Central memory CD4-positive, alpha-beta T cell (primary cell): ENCODE measurements at places on chromosomes 16 and 17.

- no peak for DNase-seq
These were observed 237.3 kb downstream of the XYLT1 start for GRCh38 chr16:17233318-17234002.

- DNase-seq, result no peak
These were observed 5.1 kb downstream of the PLCG2 start for GRCh38 chr16:81784072-81784795.

DNA sequence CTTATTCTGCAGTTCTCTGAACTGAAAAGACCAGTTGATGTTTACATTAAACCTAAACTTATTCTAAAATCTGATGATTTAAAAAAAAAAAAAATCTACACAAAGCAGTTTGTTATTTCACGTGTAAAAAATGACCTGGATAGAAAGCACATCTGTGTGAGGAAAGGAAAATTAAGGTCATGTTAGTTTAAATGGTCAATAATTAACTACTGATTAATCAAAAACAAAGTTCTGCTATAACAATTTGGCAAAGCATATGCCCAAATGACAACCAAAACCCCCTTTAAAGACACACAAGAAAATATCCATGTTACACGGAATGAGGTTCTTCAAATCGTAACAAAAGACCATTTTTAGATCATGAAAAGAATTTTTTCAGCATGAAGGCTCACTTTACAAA, 30.4 kb downstream of the CACNG1 start:
- no peak for DNase-seq

DNA sequence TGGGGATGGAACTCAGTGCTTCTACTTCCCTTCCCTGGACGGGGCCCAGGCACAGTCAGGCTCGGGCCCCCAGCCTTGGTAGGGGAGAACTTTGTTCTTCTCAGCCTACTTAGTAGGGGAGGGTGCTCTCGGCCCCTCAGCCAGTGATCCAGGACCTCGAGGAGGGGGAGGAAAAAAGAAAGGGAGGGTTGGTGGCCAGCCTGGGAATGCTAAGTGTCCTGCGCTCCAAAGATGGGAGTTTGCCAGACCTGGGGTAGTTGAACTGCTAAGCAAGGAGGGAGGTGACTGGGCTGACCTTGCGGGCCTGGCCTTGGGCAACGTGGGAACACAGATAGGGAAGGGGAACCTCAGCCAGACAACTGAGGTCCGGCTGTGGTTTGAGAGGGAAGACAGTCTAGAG, 12.2 kb downstream of the ADGRG1 start:
- DNase-seq, result no peak

DNA sequence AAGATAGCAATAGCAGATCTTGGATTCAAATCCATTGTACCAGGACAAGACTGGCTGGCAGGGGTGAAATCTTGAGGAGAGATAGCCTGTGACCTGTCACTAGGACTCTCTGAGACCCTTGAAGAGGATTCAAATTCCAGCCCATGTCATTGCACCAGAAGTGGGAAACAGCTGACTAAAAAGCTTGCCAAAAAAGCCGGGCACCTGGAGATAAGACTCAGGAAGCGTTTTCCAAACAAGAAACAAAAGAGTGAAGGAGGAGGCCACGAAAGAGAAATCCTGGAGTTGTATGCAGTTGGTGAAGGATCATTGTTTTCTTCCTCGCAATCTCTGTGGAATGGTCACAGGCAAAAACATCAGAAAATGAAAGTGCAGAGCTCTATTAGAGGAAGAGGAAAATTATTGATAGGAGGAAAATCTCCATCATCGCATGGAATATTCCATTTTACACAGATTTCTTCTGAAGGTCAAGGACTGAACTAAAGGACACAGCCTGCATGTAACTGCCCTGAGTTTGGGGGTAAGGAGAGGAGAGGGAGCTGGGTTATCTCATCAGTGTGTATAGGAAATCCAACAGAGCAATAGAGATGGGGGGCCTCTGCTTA, 9.0 kb upstream of the WSB1 start:
- DNase-seq, result no peak

GRCh38 chr17:11644265-11645212, 46.3 kb downstream of the DNAH9 start:
- peak; percentile 9 for DNase-seq

GRCh38 chr16:57185446-57185944, 344 bp downstream of the PSME3IP1 start:
- DNase-seq, result peak; percentile 30

DNA sequence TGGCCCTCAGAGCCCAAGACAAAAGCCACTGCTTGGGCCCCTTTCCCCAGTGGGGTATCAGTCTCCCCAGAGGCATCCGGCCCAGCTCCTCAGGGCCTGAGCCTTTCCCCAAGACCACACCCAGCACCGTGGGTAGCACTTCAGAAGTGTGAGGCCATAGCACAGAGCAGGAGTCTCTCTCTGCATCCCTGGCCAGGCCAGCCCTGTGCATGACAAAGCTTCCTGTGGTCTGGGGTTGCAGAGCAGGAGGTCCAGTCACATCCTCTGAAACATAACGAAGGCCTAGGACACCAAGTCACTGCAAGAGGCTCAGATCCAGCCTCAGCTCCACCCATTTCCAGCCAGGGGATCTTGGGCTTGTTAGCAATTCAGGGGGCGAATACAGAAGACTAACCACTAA, 56.8 kb upstream of the ZNF423 start:
- DNase-seq, result no peak

GRCh38 chr17:8698162-8698971, 46.3 kb downstream of the CCDC42 start:
- no peak for DNase-seq

DNA sequence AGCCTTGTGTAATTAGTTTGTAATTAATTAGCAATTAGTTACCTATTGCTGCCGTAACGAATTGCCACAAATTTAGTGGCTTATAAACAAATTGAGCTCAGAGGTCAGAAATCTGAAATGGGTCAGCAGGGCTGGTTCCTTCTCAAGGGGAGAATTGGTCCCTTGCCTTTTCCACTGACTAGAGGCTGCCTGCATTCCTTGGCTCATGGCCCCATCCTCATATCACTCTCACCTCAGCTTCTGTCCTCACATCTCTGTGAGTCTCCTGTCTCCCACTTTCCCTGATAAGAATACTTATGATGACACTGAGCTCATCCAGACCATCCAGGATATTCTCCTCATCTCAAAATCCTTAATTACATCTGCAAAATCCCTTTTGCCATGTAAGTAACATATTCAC, 31.0 kb upstream of the NGFR start:
- no peak for DNase-seq

DNA sequence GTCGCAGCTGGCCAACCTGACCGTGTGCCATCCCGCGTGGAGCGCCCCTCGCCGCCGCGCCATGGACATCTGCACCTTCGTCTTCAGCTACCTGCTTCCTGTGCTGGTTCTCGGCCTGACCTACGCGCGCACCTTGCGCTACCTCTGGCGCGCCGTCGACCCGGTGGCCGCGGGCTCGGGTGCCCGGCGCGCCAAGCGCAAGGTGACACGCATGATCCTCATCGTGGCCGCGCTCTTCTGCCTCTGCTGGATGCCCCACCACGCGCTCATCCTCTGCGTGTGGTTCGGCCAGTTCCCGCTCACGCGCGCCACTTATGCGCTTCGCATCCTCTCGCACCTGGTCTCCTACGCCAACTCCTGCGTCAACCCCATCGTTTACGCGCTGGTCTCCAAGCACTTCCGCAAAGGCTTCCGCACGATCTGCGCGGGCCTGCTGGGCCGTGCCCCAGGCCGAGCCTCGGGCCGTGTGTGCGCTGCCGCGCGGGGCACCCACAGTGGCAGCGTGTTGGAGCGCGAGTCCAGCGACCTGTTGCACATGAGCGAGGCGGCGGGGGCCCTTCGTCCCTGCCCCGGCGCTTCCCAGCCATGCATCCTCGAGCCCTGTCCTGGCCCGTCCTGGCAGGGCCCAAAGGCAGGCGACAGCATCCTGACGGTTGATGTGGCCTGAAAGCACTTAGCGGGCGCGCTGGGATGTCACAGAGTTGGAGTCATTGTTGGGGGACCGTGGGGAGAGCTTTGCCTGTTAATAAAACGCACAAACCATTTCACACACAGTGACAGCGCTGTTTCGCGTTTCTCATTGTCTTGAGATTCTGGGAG, 2.0 kb upstream of the ZACN start:
- DNase-seq, result peak; percentile 69

DNA sequence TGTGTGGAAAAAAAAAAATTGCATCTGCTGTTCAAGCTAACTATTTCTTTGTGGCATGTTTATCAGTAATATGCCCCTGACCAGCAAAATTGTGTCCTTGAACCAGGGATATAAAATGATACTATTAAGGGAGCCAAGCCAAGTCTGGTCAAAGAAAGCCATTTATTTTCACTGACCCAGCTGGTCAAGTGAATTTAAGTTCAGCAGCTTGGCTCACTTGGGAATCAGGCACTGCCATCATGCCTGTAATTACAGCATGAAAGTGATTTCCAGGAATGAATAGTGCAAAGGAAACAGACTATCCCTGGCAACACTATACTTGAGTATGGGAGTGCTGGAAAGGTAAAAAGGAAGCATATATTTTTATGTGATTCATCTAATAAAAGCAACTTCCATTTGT, 934.6 kb upstream of the CDH8 start:
- DNase-seq, result no peak

DNA sequence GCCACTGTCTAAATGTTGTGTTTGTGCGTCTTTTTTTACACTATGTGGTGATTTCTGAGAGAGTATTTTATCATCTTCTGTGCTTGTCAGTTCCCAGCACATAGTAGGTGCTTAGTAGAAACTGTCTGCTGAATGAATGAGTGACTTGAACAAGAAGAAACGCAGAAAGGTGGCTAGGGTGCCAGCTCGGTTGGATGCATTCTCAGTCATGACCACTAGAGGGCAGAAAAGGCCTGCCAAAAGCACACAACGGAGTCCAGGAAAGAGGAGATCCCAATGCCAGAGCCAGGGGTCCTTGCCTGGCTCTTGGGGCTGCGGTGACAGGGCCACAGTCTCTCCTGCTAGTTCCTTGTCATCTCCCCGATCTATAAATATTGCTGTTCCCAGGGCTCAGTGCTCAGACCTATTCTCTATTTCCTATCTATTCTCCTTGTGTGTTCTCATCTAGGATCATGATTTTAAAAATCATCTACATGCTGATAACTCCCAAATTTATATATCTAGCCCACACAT, 57.3 kb upstream of the CCL1 start:
- peak; percentile 43 for DNase-seq

GRCh38 chr17:76200354-76200753, 39.9 kb downstream of the RNF157 start:
- DNase-seq, result no peak

GRCh38 chr16:25265968-25266367, 8.3 kb upstream of the ZKSCAN2 start:
- no peak for DNase-seq

DNA sequence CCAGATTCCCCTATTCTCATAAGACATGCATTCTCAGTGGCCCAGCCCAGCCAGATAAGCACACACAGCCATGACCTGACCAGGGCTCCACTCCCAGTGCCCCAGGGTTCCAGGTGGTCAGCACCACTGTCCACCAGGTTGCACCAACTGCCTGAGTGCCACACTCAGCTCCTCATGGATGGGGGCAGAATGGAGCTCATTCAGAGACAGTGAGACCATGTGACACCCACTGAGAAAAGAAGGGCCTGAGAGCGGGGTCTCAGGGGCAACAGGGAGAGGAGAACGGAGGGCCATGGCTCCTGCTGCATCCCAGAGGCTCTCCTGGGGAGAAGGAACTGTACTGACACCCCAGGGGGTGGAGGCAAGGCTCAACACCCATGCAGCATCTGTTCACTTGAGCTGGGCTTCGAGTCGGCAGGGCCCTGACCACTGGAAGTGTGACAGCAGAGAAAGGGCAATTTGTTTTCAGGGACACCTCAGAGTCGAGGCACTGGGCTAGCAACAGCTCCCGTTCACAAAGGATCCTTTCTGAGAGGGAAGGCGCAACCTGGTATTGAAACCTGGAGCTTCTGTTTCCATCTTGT, 18.7 kb upstream of the SLC38A8 start:
- no peak for DNase-seq

DNA sequence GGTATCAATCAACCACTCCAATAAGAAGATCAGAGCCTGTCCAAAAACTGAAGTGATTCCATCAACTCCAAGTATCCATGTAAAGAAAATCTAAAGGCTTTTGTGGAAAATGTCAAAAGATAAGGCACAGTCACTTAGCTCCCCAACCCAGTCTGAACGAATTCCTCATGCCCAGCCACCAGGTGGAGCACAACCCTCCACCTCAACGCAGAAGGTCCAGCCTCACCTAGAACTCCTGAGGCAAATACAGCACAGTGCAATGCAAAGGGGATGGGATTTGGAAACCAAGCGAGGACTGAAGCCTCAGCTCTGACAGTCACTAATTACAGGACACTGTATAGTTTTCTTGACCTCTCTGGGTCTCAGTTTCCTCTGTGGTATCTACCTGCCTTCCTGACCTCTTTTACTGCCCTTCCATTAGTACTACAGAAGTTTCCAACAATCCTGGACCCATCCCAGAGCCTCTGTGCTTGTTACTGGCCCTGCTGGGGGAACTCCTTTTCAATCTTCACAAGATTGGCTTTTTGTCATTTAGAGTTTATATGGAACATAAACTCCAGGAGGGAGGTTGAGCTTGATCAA, 2.0 kb downstream of the NCBP3 start:
- DNase-seq, result peak; percentile 24

GRCh38 chr16:90020260-90020837, 1.1 kb upstream of the DBNDD1 start:
- no peak for DNase-seq

DNA sequence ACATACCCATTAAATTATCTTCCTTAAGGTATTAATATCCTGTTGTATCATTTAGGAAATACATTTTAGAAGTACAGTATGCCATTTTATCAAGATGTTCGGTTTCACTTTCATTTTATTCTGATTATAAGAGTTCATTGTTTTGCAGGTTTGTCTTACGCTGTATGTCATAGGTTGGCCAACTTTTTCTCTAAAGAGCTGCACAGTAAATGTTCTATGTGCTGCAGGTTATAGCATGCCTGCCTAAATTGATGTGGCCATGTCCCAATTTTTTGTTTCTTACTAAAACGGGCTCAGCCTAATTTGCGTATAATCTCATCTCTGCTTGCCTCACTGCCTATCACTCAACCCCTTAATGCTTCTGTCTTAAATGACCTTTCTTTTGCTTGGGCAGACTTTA, 126.4 kb downstream of the USP22 start:
- no peak for DNase-seq

DNA sequence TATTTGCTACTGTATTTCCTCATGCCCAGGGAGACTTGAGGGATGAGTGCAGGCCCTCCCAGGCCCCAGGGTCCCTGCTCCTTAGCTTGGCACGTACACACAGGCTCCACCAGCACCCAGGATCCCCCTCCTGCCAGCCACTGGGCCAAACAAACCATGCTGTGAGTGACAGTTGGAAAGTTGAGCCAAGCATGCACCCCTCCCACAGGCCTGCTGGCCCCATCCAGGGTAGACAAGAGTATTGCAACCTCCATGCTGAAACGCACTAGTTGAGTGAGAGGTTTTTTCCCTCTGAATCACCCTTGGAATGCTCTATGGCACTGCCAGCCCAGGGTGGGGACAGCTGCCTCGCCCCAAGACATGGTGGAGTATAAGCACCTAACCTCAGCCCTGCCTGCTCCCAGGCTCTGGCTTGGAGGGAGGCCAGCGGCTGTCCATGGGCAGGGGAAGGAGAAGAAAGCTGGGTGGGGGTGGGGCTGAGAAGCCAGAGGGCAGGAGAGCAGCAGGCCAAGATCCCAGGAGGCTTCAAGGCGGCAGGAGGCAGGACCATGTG, 49.6 kb downstream of the PITPNM3 start:
- no peak for DNase-seq
